ENCODE measurements at places on chromosomes 16 and 17.

- DNase-seq: no peak
Observed at GRCh38 chr17:5381542-5381941, 37.9 kb downstream of the NUP88 start.

DNA sequence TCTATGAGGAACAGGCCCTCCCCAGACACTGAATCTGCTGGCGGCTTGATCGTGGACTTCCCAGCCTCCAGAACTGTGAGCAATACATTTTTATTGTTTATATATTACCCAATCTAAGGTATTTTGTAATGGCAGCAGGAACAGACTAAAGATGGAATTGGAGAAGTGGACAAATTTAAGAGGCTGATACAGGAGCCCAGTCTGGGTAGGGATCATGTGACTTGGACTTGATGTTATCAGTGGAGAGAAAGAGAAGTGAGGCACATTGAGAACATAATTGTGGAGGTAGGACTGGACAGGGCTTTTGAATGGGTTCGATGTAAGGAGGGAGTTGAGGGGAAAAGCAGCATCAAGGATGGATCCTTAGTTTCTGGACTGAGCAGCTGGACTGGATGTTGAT is 93.8 kb downstream of the USP31 start:
- no peak for DNase-seq

GRCh38 chr17:80516171-80516932 is 28.3 kb upstream of the RPTOR start:
- DNase-seq: no peak

DNA sequence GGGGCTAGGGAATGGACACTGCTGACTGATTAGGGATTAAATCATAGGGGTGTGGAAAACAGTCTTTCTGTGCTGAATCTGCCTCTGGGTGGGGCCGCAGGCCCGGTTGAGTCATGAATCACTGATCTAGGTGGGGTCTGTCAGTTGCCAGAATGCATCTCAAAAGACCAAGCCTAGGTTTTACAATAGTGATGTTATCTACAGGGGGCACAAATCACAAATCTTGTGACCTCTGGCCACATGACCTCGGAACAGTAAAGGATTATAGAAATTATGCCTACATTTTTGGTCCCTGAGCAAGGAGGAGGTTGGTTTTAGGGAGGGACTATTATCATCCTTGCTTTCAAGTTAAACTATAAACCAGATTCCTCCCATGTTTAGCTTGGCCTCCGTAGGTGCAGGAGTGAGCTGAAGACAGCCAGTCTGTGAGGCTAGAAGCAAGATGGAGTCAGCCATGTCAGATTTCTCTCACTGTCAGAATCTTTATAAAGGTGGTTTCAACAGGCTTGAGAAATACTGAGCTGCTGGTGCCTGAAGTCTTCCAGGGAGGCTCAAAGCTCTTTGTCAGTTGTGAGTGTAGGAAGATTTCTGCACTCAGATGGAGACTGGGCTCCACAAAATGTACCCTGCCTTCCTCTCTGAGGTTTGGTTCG is 12.9 kb downstream of the GNGT2 start:
- DNase-seq: no peak

DNA sequence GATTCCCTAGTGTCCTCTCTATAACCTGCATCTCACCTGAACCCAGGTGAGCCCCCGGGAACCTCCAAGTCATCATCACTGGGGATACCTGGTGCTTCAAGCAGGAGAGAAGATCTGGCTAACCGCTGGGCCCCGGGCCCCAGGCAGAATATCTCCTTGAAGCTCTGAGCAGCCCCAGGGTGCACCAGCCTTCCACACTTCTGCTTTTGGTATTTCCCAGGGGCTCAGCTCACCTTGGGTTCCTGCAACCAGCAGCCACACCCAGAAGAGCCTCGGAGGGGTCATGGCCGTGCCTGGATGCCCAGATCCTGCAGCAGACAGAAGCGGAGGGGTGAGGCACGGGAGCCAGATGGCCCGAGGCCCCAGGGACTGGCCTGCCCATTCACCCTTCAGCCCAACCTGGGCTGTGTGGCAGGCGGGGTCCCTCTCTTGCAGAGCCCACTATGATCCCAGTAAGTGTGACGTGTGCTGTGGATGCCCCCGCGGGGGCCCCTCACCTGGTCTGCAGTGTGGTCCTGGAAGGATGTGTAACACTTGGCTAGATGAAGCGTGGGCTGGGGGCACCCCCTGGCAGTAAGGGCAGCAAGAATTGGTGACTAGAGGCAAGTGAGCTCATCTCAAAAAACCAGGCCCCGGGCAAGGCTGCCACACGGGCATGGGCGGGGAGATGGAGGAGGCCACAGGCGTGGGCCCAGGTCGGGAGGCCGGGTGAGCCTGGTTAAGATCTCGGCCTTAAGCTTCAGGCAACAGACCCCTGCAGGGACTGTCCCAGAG is 2.6 kb downstream of the LGALS3BP start:
- no peak for DNase-seq

DNA sequence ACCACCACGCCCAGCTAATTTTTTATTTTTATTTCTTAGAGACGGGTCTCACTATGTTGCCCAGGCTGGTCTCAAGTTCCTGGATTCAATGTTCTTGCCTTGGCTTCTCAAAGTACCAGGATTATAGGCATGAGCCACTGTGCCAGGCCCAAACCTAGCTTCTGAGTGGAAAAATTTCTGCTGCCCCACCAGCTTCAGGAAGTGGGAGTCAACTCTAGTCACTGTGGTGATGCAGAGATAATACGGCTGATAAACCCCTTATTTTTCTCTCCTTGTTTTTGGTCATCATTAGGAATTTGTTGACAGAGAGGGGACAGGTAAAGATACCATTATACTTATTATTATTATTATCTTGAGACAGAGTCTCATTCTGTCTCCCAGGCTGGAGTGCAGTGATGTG is 27.8 kb upstream of the PHOSPHO1 start:
- DNase-seq: no peak

- no peak for DNase-seq
Observed at GRCh38 chr17:73639932-73640331, 4.3 kb downstream of the SDK2 start.

DNA sequence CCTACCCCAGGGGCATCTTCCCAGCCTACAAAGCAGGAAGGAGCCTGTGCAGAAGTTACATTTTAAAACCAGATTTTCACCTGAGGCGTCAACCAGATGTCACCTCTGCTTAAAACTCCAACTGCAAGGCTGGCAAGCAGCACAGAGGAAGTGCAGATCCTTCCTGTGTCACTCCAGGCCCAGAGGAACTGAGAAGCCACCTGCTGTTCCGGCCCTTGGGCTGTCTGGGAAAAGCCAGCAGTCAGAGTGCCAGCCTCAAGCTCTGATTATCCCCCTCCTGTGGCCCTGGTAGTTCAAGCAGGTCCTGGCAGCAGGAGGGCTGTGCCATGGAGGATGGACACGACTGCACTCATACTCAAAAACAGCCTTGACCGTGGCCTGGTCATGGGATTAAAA is 10.2 kb downstream of the POLR2C start:
- no peak for DNase-seq

- DNase-seq: no peak
Observed at GRCh38 chr16:13052431-13052830, 151.0 kb downstream of the SHISA9 start.

DNA sequence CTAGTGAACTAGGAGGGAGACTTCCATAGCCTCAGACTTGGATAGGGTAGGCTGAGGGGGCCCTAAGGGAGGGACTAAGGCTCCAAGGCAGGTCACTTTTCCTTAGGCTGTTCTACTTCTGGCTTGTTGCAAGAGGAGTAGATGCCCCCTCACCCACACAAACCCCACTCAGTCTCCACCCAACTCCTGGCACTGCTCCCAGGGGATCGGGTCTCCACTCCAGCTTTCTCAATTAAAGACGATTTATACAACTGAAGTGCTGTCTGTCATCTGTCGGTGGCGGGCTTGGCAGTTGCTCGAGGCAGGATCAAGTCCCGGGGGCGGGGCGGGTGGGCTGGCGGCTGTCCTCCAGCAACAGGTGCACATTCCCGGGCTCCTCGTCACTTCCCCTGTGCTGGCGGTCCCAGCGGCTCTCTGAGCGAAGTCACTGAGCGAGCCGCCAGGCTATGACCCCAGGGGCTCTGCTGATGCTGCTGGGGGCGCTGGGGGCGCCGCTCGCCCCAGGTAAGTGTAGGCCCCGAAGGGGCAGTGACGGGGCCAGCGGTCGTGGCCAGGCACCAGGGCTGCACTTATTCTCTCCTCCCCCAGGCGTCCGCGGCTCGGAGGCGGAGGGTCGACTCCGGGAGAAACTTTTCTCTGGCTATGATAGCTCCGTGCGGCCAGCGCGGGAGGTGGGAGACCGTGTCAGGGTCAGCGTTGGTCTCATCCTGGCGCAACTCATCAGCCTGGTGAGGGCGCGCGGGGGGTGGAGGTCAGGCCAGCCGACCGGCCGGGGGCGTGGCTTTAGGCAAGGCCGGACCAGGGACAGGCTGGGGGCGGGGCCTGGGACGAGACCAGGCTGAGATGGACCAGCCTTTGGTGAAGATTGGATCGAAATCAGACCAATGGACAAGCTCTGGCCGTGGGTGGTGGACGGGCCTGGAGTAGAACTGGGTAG is at the start of gene CHRNB1:
Gene CHRNB1, plus strand, starts transcription at position 380 of the 937 bp plus-strand sequence. Its CDS starts 67 bp downstream, at position 447.
- DNase-seq: no peak

- no peak for DNase-seq
Observed at GRCh38 chr16:46583036-46583435, 38.1 kb downstream of the SHCBP1 start.

DNA sequence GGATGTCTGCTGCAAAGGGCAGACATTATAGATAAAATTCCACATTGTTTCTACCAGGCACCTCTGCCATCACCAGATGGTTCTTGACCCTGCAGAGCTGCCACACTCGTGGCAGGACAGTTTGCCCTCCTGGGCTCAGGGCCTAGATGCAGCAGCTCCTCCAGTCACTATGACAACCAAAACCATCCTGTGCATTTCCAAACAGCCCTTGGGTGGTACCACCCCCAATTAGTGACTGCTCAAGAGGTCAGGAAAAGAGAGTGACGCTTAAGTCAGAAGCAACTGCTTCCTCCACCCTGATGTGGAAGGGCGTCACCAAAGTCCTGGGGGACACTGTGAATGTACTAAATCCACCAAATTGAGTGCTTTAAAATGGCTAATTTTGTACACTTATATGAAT is 109.2 kb downstream of the C16orf95 start:
- no peak for DNase-seq

- DNase-seq: no peak
Observed at GRCh38 chr16:57303910-57304168, 19.4 kb upstream of the PLLP start.

GRCh38 chr16:57175896-57176295 is 9.9 kb downstream of the PSME3IP1 start:
- no peak for DNase-seq

DNA sequence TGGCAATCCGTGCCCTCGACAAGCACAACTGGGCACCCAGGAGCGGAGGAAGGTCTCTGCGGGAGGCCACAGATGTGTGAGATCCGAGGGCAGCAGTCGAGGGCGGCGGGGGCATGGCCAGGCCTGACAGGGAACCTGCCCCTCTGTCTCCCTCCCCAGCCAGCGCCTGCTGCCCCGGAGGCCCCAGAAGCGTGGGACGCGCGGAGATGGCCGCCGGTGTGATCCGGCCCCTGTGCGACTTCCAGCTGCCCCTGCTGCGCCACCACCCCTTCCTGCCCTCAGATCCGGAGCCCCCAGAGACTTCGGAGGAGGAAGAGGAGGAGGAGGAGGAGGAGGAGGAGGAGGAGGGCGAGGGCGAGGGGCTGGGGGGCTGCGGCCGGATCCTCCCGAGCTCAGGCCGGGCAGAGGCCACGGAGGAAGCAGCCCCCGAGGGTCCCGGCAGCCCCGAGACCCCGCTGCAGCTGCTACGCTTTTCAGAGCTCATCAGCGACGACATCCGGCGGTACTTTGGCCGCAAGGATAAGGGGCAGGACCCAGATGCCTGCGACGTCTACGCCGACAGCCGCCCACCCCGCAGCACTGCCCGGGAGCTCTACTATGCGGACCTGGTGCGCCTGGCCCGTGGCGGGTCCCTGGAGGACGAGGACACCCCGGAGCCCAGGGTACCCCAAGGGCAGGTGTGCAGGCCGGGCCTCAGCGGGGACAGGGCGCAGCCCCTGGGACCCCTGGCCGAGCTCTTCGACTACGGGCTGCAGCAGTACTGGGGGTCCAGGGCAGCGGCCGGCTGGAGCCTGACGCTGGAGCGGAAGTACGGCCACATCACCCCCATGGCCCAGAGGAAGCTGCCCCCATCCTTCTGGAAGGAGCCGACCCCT is 1.7 kb downstream of the PERCC1 start:
- no peak for DNase-seq

DNA sequence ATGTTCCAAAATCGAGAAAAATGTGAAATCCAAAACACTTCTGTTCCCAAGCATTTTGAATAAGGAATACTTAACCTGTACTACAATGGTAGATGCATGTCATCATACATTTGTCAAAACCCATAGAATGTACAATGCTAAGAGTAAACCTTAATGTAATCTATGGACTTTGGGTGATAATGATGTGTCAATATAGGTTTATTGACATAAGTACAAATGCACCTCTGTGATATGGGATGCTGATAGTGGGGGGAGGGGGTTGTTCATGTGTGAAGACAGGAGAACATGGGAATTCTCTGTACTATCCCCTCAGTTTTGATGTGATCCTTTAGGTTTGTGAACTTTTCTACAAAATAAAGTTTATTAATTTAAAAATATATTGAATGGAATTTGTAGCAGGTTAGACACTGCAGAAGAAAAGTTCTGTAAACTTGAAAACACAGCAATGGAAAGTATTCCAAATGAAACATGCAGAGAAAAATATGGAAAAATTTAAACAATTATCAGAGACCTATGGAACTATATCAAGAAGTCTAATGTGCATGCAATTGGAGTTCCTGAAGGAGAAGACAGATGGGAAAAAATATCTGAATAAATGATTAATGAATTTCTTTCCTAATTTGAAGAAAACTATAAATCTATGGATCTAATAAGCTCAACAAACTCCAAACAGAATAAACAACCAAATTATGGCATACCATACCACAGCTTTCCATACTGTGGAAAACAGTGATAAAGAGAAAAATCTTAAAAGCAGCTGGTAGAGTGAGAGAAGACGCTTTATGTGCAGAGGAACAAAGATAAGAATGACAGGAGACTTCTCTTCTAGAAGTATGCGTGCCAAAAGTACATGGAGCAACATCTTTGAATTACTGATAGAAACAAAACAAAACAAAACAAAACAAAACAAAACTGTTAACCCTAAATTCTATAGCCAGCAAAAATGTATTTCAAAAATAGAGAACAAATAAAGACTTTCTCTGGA is 34.7 kb upstream of the MSI2 start:
- DNase-seq: no peak

DNA sequence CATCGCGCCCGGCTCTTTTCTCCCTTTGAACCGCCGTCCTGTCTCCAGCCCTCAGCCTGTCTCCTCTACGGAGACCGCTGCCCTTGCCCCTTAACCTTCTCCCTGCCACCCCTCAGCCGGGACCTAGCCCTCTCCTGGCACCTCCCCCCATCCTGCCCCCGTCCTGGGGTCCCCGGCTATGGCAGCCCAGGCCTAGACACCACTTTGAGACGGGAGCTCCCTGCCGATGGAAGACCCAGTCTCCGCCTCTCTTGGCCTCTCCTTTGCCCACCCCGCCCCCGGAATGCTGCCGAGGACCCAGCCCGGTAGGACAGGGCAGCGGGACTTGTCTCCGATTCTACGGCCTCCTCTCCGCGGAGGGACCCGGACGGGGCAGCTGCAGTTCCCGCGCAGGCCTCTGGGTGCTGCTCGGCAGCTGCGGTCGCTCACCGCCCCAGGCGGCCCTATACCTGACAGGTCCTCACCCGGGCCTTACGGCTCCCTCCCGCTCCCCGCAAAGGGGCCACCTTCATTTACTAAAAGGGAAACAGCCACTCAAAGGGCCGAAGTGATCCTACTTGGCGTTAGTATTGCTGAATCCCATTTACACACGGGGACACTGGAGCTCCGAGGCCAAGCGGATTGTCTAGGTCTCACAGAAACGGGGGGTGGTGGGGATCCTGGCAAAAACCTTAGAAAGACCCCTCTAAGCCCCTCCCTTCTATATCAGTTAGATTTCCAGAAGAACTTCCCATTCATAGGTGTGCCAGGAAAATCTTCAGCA is 32.6 kb upstream of the TAC4 start:
- DNase-seq: peak; percentile 33
